ENCODE measurements at places on chromosomes 7 and 10.
A peak's percentile ranks its signal among the peaks of the same experiment; 100 is the strongest.

GRCh38 chr7:16900209-16900768 is 18.5 kb upstream of the AGR3 start:
- no peak for DNase-seq

DNA sequence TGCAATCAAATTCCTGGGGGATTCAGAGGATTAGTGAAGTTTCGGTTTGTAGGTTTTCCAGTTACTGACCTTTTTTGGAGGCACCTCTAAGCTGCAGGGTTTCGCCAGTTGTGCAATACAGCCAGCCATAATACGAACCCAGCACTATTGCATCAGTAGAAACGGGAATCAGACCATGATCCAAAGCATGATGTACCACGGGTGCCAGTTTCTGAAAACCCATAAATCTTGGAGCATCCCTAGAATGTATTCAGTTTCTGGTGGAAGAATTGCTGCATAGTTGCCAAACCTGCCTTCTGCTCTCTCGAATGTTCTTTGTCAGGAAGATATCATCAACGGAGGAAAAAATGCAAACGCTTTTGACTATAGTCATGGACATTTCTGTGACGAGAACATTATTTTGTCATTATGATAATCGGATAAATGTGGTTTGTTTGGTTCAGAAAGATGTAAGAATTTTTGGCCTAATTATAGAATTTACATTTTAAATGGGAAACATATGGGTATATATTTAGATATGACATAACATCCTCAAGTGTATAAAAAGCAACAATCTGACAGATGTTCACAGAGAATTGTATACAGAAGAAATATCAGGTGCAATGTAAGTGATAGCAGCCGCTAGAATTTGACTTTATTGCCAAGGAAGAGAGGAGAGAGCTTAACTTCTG is 186.2 kb upstream of the PRKCQ start:
- DNase-seq: peak; percentile 73

DNA sequence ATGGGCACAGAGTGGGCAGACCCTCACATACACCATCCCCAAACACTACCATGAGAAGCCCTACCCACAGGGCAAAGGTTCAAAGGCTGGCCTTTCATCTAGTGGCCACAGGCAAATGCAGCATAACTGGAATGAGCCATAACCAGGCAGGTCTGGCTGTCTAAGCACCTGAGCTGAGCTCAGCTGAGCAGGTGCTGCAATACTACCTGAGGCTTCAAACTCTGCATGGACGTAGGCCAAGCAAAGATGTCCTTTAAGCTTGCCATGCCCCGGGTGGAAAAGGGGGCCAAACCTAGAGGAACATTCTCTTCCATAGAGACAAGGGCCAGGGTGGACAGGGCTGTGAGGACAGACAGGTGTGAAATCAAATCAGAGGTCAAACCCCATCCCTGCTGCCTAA is 65.3 kb upstream of the CAMK2B start:
- no peak for DNase-seq

DNA sequence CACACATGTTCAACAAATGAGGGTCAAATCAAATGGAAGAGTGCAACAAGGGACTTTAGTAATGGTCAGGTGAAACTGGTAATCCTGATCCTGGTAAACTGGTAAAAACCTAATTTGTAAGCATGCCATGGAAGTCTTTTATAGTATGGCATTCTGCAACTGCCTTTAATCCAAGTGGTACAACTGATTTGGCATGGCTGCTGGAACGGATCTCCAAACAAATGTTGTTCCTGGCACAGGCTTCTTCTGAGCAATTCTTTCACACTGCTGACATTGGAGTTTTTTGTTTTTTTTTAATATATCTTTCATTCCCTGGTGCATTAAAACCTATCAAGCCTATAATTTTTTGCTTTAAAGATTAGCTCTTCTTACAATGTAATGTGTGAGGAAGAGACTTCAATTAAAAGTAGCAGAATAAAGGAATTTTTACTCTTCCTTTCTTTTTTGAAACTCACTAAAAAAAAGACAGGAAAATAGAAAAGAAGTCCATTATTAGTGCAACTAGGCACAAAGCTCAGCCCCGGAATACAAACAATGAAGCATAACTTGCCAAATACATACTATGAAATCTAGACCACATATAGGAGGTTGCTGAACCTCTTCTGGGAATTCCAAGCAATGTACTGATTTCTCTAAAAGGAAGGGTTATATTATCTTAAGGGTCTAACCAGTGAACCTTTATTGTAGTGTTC is 79.3 kb upstream of the OIT3 start:
- no peak for DNase-seq

DNA sequence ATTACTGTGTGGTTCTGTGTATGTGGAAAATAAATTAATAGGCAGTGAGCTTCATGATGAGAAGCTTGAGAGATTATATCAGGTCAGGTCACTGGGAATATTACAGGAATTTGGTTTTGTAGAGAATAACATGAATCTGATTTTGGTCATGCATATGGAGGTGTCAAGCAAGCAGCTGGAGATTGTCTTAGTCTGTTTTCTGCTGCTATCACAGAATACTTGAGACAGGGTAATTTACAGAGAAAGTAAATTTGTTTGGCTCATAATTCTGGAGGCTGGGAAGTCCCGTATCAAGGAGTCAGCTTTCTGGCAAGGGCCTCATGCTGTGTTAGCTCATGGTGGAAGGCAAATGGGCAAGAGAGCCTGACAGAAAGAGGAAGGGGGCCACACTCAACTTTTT is 120.7 kb upstream of the FAM3C start:
- no peak for DNase-seq

GRCh38 chr10:108868881-108869280 is 1054.4 kb downstream of the XPNPEP1 start:
- no peak for DNase-seq

- no peak for DNase-seq
These were observed 8.1 kb upstream of the GPR85 start for GRCh38 chr7:113094517-113095249.

Measured in AG09319 (cell line).